ENCODE measurements at places on chromosomes 6 and 20.

- DNase-seq, result no peak
Observed at GRCh38 chr6:68059899-68060298, 575.2 kb upstream of the ADGRB3 start.

GRCh38 chr6:156146891-156147290, 630.3 kb upstream of the ARID1B start:
- no peak for DNase-seq

- no peak for DNase-seq
Observed at GRCh38 chr6:43952746-43953145, 174.5 kb downstream of the MRPL14 start.

- DNase-seq, result no peak
Observed at GRCh38 chr6:13413900-13414555, 73.4 kb downstream of the GFOD1 start.

- DNase-seq, result no peak
Observed at GRCh38 chr6:136492409-136492808, 57.8 kb downstream of the MAP7 start.

DNA sequence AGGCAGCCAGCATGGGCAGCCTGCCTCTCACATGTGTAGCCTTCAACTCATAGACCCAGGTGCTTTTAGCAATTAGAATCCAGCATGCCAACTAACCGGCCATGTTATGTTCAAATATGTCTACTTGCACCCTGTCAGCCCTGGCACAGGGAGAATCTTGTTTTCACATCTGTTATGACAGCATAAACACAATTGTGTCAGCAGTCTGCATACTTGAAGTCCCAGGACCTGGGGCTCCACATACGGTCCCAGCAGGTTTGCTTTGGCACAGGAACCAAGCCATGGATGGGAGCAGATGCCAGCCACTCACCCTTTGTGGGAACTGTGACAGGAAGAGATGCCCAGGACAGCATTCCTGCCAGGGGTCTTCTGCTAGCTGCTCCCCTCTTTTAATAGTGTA, 67.2 kb upstream of the SYNDIG1 start:
- DNase-seq, result no peak

DNA sequence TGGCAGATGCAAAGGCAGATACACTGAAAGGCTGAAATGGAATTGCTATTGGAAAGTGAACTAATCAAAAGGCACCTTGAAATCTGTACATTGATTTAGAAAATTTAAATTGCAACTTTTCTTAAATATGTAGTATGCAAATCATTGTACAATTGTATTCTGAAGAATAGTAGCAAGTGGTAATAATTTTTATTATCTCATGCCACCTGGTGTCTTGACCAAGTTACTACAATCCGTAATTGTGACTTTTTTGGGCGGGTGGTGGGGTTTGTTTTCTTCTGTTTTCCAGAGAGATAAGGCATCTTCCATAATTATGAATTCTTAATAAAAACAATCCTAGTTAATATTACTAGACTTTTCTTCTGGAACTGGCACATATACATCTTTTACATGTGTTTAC, 12.5 kb upstream of the BCKDHB start:
- DNase-seq, result no peak

DNA sequence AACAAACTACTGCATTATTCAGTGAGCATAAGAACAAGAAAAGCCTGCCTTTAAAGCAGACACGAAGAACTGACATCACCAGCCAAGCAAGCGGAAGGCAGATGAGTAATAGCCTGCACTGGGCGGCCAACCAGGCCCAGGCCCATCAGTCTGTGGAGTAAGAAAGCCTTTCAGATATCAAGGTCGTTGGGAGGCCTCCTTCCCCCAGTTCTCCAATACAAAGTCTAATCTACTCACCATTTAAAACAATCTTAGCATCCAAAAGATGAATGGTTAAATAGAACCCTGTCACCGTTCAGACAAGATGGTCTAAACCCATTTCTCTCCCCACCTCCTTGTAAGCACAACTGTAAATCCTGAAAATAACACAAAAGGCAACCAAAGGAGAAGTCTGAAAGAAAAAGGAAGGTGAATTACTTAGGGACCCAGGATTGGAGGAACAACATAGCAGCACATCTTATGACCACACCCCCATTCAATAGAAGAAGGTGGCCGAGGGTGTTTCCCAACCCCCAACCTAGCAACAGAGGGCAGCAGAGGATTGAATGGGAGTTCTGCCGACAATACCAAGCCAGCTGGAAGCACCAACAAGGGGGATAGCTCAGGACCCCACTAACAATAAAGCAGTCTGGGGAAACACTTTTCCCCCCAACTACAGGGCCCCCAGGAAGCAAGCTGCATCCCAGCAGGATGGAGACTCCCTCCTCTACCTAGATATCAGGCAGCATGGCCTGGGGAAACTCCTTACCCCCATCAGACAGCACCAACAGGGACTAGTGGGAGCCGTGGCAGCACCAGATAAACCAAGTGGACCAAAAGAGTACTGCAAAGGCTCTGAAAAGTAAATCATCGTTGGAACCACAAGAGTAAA, 67.9 kb downstream of the ZHX3 start:
- DNase-seq, result no peak

GRCh38 chr20:41204304-41205265, 67.2 kb downstream of the PLCG1 start:
- DNase-seq, result no peak

GRCh38 chr6:53095716-53096115, 30.5 kb downstream of the FBXO9 start:
- DNase-seq, result no peak

DNA sequence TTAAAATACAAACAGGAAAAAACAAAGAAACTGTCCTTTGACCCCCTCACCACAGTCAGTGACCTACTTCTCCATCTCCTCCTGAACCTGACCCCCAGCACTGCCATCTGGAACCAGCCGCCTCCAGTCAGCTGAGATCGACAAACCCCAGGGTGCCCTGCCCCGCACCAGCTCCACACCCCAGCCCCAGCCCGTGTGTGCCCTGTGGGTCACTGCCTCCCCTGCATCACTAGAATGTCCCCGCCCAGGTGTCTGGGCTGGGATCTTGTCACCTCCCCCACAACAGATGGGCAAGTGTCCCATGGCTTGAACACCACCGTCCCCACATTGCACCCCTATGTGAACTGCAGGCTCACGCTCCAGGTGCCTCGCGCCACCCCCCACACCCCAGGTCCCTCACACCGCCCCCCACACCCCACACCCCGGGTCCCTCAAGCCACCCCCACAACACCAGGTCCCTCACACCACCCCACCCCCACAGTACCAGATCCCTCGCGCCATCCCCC, 13.3 kb downstream of the TAF4 start:
- no peak for DNase-seq

DNA sequence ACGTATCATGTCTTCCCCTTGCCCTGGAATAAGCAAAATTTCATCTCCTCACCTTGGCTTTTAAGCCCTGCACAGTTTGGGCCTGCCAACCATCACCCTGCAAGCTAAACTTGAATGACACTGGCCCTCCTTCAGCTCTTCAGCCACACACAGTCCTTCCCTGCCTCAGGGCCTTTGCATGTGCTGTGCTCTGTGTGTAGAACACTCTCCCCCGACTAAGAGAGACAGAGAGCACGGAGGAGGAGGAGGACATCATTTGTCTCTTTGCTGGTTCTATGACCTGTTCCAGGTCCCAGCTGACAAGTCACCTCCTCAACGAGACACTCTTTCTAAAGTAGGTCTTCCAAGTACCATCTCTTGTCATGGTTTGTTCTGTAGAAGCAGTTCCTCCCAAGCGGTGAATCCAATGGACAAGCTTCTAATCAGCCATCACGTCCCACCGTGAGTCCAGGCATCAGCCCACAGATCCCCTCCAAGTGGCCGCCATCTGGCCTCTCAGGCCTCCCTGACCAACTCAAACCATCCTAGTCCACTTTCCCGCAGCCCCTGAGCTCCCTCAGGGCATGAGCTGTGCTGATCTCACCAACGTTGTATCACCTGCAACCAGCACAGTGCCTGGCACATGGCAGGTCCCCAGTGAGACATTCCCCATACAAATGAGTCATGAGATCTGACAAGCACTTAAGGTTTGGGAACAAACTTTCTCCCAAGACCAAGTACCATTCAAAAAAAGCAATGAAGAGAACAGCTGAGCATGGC, 30.5 kb downstream of the NFATC2 start:
- no peak for DNase-seq

GRCh38 chr20:2524709-2525506, 11.5 kb upstream of the TMC2 start:
- DNase-seq, result no peak

GRCh38 chr20:13260650-13261279, 39.7 kb downstream of the ISM1 start:
- DNase-seq, result no peak

- no peak for DNase-seq
Observed at GRCh38 chr20:37939701-37940560, 37.0 kb downstream of the VSTM2L start.

DNA sequence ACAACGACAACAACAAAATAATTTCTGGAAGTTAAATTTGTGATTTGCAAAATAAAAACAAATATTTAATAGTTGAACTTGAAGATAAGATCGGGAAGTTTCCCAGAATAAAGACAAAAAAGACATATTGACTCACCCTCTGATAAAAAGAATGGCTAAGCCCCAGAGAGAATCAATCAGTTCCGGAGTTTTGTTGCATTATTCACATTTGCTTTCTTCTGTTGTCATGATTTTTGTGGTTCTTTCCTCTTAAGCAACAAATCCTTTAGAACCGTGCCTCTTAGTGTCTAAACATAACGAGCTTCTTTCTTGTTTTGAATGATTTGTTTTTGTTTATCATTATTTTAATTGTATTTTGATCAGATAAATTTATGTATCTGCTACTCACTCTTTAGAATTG, 337.7 kb upstream of the PRND start:
- DNase-seq, result no peak

DNA sequence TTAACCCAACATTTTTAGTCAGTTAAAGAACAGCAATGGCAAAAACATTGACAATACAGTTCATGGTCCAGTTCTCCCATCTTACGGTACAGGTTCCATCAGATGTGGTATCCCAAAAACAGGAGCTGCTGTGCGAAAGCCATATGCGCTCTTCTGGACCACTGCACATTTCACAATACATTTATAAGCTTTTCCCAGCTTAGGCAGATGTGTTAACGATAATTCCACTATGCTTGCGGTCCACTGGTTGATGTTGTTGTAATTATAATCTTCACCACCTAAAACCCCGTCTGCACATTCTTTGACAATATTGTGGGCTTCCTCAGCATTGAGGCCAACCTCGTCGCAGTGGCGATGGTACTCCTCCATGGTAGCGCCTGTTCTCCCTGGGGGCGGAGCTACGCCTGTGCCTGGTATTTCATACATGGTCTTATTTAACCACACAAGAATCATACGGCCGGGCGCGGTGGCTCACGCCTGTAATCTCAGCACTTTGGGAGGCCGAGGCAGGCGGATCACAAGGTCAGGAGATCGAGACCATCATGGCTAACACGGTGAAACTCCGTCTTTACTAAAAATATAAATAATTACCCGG, 52.0 kb downstream of the BFSP1 start:
- DNase-seq, result no peak

DNA sequence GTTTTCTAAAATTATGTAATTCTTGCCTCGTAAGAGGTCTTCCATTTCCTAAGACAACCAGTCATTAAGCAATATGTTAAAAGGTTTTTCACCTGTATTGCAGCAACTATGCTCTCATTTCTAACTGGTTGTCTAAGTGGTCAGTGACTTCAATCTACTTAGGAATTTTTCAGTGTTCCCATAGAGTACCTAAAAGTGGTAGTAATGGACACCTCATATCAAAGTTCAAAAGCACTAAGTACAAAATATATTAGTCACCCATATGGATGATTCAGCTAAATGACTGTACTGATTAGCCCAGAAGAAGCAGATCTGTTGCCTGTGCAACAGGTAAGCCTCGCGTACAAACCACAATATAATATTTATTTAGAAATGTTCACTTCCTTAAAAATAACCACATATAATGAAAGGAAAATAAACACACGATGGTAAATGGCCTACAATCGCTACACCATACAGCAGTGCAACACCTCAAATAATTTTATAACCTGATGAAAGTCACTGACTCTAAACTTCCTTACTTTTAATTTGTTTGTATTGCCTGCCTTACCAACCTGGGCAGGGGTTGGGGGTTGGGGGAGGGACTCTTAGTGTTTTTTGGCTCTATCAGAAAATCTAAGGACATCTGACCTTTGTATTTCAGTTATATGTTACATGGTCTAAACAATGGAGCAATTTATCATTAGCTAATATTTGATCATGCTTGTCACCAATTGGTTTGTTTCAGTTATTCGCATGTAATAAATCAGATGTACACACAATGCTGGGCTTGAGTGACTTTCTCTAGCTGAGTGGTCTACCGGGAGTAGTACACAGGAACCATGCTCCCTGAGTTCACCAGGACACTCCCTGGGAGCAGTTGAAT, 105.9 kb downstream of the HIVEP2 start:
- DNase-seq, result no peak

- no peak for DNase-seq
Observed at GRCh38 chr6:117989086-117989485, 82.0 kb downstream of the SLC35F1 start.

DNA sequence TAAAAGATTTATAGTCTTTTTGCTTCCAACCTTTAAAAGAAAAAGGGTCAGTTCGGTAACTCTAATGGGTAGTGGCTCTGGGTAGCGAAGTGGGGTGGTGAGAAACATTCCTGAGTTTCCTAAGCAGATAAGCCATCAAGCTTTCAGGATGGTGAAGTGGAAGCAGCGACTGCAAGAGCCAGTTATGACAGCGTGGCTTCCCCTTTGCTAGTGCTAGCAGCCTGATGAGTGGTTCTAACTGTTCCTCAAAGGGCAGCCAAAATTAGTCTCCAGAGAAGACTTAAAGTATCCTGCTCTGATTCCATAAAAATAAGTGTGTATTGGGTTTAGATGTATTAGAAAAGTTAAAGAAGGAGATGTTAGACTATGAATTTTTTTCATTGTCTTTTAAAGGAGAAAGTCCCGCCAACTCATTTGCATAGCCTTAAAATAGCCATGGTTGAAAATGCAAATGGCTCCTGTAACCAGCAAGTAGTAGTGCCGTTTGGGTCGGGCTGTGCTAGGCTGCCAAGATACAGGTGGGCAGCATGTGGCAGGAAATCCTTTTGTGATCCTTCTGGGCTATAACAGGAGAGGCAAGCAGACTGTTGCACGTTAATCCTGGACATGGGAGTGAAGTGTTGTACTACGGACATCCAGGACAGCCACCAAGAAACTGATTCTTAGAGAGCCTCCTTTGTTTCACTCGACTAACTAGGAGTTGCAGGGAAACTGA, 18.0 kb downstream of the ELOVL2 start:
- DNase-seq, result no peak

- no peak for DNase-seq
Observed at GRCh38 chr6:38549180-38549579, 90.5 kb downstream of the BTBD9 start.

DNA sequence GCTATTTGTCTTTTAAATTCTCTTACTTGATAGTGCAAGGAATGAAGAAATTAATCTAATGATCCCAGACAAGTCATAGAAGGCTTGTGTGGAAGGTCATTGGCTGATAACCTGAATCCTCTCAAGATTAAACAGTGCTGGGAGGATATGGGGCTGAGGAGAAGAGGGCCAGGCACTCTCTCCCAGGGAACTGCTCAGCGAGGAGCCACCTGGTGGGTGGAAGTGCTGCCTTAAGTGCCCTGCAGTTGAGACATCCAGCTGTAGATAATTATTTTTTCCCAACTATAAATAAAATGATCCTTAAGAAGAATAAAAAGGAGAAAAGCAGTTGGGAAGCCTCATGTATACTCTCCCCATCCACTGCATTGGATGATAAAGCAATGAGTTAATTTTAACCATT, 47.9 kb downstream of the BTBD3 start:
- no peak for DNase-seq
